ENCODE measurements at places on chromosomes 1 and 21. TPM values are rescaled to one million over a fixed set of nuclear protein-coding genes. Genes with fewer than 3 reads are reported as not detected.

The PRR9 gene
- not detected for total RNA-seq

The MEX3A gene
- 0.22 TPM for total RNA-seq

The TAS1R1 gene
- total RNA-seq = not detected

The NGF gene
- total RNA-seq = 27.1 TPM

The GCSAML gene
- total RNA-seq = not detected

The EPRS1 gene
- total RNA-seq = 151 TPM

The DSCAM gene
- not detected for total RNA-seq

The SERINC2 gene
- total RNA-seq = 34.4 TPM

The OR2L8 gene
- total RNA-seq = not detected

The CRYBG2 gene
- not detected for total RNA-seq

The COL11A1 gene
- total RNA-seq = 10.0 TPM

The GJC2 gene
- 0.54 TPM for total RNA-seq

The TPTE gene
- not detected for total RNA-seq

The CFAP141 gene
- total RNA-seq = not detected

The MRAP gene
- total RNA-seq = not detected

The SLC44A3 gene
- 1.6 TPM for total RNA-seq

The CFHR3 gene
- total RNA-seq = not detected

The HSD11B1 gene
- total RNA-seq = 0.54 TPM

The FYB2 gene
- total RNA-seq = not detected

The TOR1AIP2 gene
- total RNA-seq = 97.1 TPM

The ANGPTL7 gene
- total RNA-seq = not detected

The C8A gene
- not detected for total RNA-seq

The PROK1 gene
- not detected for total RNA-seq

The OPTC gene
- not detected for total RNA-seq

The LRRN2 gene
- total RNA-seq = not detected

The SPRR2F gene
- not detected for total RNA-seq

The TRAF5 gene
- 9.9 TPM for total RNA-seq

The FMO4 gene
- 1.6 TPM for total RNA-seq

The PEX19 gene
- total RNA-seq = 52.4 TPM

The DNM3 gene
- 0.11 TPM for total RNA-seq

The ADAMTSL4 gene
- total RNA-seq = 27.6 TPM
